ENCODE measurements at places on chromosomes 1 and 21.

GRCh38 chr1:151832318-151832980 is 847 bp upstream of the RORC start:
- DNase-seq, result no peak

- no peak for DNase-seq
Measured at GRCh38 chr1:172410027-172410426, 10.5 kb upstream of the C1orf105 start.

- DNase-seq, result no peak
Measured at GRCh38 chr1:227808566-227808965, 6.9 kb upstream of the PRSS38 start.

DNA sequence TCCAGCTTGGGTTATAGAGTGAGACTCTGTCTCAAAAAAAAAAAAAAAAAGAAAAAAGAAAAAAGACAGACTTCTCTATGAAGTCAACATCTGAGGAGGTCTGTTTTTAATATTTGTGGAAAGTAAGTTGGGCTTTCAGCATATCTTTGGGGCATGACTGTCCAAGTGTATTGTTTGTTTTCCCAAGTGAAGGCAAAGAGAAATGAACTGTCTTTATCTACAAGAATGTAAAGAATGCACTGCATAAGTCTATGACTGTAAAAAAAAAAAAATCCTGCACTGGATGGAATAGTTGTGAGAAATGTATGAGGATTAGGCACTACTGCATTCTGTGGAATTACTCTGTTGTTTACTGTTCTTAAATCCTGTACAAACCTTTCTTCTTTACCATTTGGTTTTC is 45.6 kb upstream of the TMEM61 start:
- no peak for DNase-seq

GRCh38 chr21:39182484-39183271 is 573 bp downstream of the PSMG1 start:
- DNase-seq, result no peak

- DNase-seq, result no peak
Measured at GRCh38 chr1:114032271-114033215, 53.3 kb downstream of the OLFML3 start.

GRCh38 chr1:205049479-205049878 is 6.5 kb downstream of the CNTN2 start:
- DNase-seq, result no peak

DNA sequence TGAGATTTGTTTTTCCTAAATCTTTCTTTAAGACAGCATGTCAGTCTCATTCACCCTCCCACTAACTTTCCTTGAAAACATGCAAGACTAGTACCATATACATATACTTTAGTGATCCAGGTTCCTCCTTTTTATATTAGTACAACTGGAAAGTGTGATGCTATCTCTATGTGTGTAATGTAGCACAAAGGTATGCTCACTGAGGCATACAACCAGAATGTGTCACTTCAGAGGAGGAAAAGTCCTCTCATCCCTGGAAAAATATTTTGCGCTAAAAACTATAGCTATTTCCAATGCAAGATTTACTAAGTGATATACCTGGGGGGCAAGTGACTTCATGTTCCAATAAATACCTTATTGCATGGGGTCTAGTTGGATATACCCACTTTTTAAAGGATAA is 45.9 kb downstream of the BARHL2 start:
- DNase-seq, result no peak

- no peak for DNase-seq
Measured at GRCh38 chr1:58539553-58539952, 7.0 kb downstream of the OMA1 start.

DNA sequence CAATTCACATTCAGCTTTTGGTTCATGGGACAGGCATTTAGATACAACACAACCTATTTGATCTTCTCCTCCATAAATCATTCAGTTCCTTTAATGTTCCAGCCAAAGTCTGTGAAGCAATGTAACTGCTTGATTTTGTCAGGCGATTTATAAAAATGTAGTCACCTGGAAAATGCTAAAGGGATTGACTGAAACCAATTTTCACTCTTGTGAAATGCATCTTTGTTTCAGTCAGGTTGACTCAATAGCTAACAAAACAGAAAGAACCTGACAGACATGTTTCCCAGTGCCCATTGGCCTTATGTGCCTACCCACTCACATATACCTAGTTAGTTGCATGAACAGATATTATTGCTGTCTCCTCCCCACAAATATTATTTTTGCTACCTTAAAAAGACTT is 335.7 kb downstream of the CHRM3 start:
- no peak for DNase-seq

GRCh38 chr1:162357681-162358266 is 18.9 kb downstream of the SPATA46 start:
- DNase-seq, result peak; percentile 70

DNA sequence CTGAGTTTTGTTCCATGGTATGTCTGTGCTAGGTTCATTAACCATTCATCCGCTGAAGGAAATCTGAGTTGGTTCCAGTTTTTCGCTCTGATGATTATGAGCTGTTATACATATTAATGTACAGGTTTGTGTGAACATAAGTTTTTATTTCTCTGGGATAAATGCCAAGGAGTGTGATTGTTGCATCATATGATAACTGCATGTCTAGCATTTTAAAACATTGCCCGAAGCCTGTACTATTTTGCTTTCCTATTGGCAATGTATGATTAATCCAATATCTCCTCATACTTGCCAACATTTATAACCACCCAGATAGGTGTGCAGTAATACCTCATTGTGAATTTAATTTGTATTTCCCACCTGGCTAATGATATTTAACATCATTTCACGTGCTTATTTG is 322.7 kb downstream of the ZNF326 start:
- no peak for DNase-seq

- DNase-seq, result no peak
Measured at GRCh38 chr1:206472454-206472853, 2.2 kb downstream of the IKBKE start.

- DNase-seq, result no peak
Measured at GRCh38 chr1:162065016-162065415, 4.5 kb upstream of the NOS1AP start.

DNA sequence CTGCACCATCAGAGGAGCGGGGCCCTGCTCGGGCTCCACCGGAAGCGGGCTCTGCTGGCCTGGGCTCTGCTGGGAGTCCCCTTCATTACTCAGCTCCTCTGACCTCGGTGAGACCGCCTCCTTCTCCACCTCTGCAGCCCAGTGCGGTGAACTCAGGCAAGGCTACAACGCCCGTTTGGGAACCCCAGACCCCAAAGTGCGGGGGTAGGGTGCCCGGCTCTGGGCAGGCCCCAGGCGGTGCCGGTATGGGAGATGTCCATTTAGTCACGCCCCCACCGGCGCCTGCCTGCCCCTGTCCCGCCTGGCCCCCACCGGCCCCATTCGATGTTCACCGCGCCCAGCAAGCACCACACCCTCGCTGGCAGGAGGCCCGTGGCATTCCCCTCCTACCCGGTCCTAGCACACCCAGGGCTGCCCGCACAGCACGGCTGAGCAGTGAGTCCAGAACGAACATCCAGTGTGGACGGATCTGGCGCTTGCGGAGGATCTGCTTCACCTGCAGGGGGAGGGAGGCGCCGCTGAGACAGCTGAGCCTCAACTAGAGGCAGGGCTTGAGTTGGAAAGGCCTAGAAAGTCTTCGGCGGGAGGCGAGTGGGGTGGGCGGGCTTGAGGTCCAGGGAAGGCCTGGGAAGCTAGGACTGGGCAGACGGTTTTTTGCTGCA is 10.0 kb downstream of the MAP3K6 start:
- DNase-seq, result no peak

GRCh38 chr1:147539122-147539575 is 2.2 kb upstream of the BCL9 start:
- DNase-seq, result no peak

- no peak for DNase-seq
Measured at GRCh38 chr1:212212343-212212742, 72.9 kb upstream of the PPP2R5A start.

DNA sequence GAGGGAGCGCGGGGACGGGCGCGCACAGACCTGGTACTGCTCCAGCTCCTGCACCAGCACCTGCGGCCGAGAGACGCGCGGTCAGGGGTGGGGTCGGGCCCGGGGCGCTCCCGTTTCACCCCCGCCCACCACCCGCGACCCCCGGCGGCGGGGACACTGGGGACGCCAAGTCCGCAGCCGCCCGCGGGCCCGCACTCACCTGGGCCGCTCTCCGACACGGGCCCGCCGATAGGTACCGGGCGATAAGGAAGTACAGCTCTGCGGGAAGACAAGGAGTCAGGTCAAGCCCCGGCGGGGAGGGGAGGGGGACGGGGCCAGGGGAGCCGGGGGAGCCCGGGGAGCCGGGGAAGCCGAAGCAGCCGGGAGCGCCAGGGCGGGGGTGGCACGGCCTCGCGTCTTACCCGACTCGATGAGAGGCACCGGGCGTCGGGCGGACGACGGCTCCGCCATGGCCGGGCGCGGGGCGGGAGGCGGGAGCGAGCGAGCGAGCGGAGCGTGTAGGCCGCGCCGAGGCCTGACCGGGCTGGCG is 326 bp downstream of the BRWD1 start:
- no peak for DNase-seq

DNA sequence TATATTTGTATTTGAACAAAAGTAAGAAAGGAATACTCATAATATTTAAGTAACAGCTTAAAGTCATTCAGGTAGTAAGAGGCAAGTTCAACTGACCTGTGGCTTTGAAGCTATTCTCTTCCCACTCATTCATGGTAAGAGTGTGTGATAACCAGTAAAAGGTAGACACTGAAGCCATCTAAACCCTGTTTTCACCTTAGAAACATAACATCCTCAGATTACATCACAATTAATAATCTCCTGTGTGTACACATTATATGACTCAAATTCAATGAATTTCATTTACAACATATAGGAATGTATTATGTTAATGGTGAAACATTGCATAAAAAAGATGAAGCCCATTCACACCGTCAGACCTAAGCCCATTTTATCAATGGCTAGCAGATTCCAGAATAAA is 364.8 kb upstream of the SNX7 start:
- DNase-seq, result no peak

GRCh38 chr1:115706587-115707425 is 61.7 kb downstream of the CASQ2 start:
- DNase-seq, result no peak

DNA sequence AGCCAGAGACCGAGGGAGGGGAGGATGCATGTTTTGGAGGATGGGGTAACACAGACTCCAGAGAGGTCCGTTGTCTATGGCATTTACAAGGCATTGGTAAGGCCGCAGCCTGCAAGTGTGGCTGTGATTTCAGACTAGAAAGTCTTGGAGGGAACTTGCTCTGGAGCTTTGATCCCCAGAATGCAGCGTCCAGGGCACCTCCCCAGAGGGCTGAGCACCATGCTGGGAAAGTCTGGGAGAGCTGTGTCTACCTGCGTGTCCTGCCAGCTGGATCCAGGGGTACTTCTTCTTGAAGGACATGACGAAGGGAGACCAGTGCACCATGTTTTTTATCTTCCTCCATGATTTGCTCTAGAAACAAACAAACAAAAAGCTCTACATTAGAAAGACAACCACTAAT is 90.7 kb downstream of the ITPKB start:
- no peak for DNase-seq

- DNase-seq, result no peak
Measured at GRCh38 chr1:5370311-5370710, 621.9 kb downstream of the NPHP4 start.

GRCh38 chr1:104706631-104707147 is 957.0 kb downstream of the AMY1C start:
- no peak for DNase-seq

DNA sequence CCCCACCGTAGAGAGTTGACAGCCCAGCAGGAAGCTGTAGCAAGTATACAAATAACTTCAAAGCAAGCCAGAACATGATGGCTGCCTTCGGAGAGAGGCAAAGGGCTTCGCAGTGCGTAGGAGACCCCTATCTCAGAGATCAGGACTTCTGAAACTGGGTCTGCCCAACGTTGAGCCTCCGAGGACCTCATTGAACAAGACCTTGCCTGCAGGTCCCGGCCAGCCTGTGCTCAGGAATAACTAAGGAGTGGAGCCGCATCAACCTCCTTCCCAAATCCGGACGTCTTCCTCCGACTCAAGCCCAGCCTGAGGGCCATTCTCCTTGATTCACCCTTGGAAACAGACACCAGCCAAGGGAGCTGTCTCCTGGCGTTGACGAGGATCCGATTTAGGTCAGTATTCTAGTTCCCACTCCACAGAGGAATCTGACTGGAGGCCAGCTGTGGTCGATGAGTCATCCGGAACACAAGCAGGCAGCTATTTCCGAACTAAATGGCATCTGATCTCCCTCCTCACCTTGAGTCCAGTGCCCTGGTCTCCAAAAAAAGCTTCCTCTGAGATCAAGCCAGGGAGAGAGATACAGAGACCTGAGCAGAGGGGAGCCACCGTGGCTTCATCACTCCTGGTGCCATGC is 166.5 kb upstream of the COA6 start:
- no peak for DNase-seq

GRCh38 chr1:67059346-67059745 is 5.4 kb upstream of the SLC35D1 start:
- no peak for DNase-seq

GRCh38 chr21:38702196-38702595 is 103.5 kb upstream of the ETS2 start:
- DNase-seq, result no peak

DNA sequence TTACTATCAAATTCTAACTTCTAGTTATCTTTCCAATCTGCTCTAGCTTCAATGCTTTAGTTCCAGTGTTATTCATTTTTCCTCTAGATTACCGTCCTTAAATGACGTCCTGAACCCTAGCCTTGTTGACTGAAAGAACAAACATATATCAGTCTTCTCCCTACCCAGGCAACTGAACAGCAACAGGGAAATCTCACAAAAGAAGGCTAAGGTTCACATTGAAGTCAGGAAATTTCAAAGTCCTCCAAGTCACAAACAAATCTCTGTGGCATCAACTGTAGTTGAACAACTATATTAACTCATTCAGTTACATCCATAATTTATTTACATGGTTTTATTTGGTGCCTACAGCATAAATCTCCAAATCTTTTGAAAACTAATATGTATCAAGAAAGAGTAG is 19.5 kb downstream of the FOXJ3 start:
- no peak for DNase-seq

DNA sequence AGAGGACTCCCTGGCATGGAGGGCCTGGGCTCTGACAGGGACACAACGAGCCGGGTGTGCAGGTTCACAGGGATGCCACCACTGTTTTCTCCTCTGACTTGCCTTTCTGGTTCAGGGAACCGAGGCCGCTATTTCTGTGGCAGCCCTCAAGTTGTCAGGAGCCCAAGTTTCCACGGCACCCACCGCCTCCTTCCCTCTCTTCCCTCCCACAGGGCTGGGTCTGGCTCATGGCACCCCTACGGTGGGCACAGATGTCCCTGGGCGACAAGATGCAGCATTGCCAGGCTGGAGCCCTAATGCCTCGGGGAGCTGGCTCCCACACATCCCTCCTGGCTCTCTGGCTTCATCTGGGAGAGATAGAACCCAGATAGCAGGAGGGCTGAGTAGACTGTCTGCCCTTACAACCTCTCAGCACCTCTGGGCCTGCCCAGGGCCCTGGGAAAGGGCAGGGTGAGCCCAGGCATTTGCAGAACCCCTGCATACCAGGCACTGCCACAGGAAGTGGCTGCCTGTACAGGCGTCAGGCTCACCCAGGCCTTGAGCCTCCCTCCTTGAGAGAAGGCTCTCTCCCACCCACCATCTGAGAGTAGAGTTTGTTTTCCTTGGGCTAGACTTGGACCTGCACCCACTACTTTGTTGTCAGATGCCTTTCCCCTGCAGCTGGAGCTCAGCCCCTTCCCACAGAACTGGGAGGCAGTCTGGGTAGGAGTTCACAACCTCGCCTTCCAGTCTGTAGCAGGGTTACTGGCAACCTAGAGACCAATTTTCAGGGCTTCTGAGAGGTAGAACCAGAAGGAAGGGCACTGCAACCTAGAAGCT is 20.5 kb downstream of the KCNC4 start:
- no peak for DNase-seq

GRCh38 chr1:15405106-15405850 is 4.4 kb upstream of the EFHD2 start:
- DNase-seq, result no peak
